Left hindlimb (tissue), 1 donor: ENCODE measurements at places on chromosomes 2 and 18.
A peak's percentile ranks its signal among the peaks of the same experiment; 100 is the strongest.

GRCh38 chr2:111143107-111143842, 22.6 kb downstream of the BCL2L11 start:
- DNase-seq, result no peak

DNA sequence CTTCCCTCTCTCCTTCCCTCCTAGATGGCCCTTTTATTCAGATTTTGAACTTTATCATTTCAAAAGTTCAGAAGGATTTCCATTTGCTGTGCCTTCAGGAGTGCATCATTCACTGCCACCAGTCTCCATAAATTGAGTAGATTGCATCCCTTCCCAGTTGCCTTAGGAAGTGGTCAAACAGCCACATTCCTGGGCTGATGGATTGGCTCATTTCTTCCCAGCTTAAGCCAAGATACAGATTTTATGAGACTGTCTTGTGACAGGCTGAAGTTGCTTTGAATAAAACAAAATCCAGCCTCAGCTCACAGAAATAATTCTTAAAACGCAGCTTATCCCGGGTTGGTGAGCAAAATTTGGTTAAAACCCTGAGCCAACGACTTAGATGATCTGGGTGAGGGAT, 9.8 kb downstream of the NRP2 start:
- DNase-seq, result no peak

DNA sequence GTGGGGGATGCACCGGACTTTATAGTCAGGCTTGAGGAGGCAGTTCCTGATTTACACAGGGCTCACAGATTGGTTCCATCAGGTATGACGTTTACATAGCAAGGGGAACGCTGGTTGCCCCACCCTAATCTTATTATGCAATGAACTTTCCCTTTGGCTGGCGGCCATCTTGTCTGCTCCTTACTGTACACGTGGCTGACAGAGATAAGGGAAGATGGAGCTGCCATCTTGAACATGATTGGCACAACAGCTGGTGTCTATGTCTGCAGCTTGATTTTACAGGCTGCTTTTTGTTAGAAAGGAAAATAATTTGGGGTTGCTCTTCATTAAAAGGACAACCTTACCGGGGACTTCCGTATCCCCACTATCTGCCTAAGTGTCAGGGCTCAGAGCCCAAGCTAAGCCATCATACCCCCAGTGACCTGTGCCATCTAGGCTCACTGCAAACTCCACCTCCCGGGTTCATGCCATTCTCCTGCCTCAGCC, 33.5 kb upstream of the ATG16L1 start:
- DNase-seq, result no peak

DNA sequence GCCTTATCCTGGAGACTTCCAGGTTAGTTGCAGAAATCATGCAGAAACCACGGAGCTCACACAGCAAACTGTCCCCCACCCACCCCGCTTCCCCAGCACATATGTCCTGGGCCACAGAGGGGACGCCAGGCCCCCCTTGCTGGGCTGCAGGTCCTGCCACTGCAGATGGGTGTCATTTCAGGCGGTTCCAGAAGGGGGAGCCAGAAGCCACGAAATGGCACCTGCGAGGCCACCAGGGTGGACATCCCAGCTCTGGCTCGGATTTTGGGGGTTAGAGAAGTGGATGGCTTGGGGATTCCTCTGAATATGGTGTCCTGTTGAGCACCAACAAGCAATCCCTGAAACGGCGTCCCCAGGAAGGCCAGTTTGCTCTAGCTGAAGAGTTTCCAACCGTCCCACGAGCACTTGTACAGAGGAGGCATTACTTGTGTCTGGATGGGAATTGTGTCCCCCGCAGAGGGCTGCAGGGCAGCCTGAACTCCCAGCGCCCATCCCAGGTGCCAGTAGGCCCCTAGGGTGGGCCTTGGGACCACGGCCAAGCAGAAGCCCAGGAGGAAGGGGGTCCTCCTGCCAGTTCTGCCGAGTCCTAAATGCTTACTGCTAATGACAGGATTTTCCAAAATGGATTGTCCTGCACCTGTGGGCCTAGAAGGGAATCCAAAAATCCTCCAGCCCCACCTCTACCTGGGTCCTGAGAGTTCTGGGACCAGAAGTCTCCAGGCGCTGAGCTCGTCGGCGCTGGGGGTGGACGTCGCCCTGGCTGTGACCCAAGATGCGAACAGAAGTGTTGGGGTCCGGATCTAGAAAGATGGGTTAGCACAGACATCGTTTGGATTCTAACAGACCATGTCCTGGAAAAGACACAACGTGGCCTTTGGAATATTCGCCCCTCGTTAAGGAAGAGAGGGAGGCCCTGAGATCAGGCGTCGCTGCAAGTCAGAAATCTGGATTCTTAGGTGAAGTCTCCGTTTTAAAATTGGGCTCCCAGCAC, 14.6 kb upstream of the NFATC1 start:
- peak; percentile 79 for DNase-seq

GRCh38 chr2:181374781-181375675, 82.2 kb upstream of the ITGA4 start:
- DNase-seq, result no peak

DNA sequence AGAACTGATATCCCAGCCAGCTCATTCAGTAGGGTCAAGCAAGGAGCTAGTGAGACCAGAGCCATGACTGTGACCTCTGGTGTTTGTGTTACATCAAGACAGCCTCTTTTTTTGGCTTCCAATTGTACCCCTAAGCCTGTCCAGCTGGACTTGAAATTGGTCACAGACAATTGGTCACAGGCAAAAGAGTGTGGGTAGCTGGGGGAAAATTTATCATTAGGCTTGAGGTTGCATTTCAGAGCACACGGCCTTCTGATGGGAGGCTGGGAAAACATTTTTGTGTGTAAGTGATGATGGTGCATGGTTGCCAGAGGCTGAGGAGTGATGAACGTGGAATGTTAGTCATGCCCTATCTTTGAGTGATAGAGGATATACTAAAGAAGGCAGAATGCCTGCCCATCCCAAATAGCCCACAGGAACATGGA, 285.1 kb upstream of the SLC14A2 start:
- DNase-seq, result no peak

GRCh38 chr2:65377556-65378192, 54.7 kb downstream of the SPRED2 start:
- no peak for DNase-seq
